ENCODE measurements at places on chromosomes 12 and 14.

DNA sequence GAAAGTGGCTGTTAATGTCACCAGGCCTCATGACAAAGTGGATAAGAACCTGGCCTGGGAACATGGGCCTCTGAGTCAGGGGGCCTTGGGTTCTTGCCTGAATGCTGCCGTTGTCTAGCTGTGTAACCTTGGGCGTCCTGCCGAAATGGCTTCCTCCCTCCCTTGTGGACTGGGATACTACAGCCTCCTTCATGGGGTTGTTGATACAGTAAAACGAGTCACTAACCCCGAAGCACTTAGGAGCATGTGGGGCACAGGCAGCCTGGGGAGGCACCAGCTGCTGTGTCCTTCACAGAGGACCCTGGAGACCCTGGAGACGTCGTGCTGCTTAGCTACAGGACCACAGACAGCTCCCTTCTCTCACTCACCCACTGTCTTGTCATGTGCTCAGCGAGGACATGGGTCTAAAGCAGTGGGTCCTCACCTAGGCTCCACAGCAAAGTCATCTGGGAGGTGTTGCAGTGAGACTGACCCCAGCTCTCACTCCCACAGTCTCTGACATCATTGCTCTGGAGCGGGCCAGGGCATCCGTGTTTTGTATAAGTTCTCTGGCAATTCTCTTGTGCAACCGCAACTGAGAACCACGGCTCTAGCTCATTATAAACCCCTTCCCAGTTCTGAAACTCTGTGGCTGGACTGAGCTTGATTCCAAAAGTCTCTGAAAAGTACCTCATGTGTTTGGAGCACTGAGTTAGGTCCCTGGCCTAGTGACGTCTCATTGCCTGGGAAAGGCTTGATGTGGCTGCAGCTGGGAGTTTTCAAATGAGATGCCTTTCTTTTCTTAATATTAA, 42.1 kb downstream of the SERPINA3 start:
- DNase-seq: no peak

DNA sequence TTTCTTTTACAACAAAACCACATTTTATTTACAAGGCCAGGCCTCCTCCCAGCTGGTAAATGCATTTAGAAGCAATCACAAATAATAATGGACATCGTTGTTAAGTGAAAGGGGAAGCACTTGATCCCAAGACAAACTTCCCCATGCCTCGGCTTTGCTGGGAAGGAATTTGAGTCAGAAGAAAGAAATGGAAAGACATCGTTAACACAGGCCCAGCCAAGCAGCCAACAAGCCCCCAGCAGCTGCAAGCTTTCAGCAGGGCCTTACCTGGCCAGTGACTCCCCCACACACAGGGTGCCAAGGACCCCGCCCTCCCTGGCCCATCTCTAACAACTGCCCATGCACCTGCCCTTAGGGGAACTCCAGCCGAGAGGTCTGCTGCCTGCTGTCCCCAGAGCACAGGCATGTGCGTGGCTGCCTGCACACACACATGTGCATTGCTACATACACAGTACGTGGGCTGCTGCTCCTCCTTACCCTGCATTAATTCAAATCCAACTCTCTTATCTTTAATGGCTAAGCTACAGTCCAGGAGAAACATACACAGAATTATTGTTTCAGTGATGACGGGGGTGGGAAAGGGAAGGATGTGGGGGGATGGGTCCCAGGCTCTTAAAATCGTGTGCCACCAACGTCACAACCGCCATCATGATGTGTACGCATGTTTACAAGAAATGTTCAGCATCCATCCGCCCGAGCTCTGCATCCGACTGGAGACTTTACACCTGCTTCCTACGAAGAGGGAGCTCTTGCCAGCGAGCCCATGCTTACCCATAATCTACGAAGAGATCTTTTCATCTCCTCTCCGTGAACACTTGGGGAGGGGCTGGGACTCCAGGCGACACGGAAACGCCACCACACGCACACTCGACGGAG, 9.8 kb downstream of the BCL11B start:
- no peak for DNase-seq

- DNase-seq: peak; percentile 95
Measured at GRCh38 chr12:103560604-103561101, 26.4 kb upstream of the STAB2 start.

- DNase-seq: no peak
Measured at GRCh38 chr12:77615332-77615731, 215.4 kb upstream of the NAV3 start.

DNA sequence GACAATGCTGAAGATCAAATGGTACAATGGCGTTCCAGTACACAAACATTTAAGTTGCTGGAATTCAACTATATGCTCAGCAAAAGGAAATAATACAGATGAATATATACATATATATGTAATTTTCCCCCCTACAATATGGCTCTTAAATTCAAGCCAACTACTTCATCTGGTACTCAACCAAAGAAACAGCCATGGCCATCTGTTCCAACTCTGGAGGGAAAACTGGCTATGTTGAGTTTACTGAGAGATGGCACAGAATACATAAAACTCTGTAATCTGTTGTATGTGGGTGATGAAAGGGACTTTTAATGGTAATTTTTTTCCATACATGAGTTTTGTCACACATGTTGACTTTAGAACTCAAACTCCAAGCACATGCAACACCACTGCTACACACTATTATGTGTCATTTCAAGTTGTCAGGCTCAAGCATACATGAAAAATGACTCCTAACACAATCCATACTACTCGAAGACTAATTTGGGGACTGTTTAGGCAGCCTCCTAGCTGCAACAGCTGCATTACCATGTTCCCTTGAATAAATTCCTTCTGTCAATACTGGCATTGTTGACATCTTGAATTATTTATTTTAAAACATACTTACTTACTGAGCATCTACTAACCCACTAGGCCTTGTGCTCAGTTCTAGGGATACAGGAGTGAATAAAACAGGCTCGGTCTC, 38.2 kb upstream of the MAP3K9 start:
- no peak for DNase-seq

DNA sequence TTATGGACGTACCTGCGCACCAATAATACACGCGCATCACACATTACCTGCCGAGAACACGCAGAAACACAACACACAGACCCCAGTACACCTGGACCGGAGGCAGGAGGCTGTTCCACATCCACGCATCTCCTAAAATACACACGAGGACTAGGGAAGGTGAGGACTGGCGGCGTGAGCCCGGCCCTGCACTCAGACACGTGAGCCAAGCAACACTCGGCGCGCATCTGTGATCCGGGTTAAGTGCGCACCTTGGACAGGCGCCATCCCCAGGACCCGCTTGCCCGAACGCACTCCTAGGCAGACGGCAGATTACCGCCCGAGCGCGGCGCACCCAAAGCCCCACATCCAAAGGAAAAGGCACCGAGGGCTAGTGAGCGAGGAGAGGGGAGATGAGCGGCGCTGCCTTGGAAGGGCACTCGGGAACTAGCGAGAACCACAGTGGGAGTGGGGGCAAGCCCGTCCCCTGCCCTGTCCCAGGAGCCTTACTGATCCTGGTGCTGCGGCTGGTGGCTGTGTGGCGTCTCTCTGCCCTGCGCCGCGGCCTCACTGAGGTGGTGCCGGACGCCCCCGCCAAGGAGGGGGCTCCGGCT, 417 bp downstream of the GLS2 start:
- DNase-seq: no peak

- DNase-seq: no peak
Measured at GRCh38 chr12:46628176-46628575, 197.6 kb downstream of the SLC38A4 start.

- no peak for DNase-seq
Measured at GRCh38 chr12:16913832-16914490, 308.0 kb upstream of the LMO3 start.

- no peak for DNase-seq
Measured at GRCh38 chr12:82870771-82871377, 184.2 kb downstream of the TMTC2 start.

DNA sequence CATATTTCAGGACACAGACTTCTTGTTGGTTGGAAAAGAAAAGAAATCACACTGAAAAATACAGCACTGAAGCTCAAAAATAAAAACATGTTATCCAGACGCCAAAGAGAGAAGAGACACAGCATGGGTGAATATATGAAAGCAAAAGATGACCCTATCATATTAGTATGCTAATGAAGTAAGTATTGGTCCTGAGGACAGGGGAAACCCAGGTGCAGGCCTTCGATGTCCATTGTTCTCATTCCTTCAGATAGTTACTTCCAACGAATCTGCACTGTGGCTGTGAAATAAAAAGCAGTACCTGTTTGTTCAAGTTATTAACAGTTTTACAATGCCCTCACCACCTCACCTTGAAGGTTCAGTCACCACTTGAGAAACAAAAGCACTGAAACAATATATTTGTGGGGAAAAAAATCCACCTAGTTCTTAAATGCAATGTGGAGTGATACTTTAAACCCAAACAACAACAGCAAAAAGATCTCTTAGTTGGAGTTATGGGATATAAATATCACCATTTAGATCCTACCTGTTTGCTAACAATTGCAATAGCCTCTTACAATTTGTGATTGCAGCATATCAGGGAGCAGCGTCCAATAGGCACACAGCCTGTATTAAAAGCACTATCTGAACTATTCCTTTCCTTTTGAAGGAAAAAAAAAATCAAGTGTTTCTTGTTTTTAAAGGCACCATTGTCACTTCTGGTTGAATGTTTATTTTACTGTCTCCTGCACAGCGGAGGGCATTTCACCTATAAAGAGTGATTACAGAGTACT, 188.1 kb downstream of the BCAT1 start:
- no peak for DNase-seq

- no peak for DNase-seq
Measured at GRCh38 chr14:98470663-98471062, 801.3 kb downstream of the BCL11B start.

DNA sequence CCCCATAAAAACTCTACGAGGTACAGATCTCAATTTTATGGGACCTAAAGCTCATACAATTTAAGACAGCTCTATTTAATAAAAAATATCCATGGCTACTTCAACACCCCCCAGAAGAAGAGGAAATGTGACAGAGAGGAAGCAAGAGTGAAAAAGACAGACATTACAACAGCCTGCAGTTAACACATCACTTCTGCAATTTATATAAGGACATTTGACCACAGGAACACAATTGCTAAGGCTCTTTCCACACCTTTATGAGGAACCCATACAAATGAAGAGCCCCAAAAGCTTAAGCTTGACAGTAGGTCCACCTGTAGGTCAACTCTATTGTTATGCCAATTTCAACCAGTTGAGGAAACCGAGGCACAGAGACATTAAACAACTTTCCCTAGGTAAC, 5.6 kb downstream of the OR10P1 start:
- DNase-seq: no peak

- no peak for DNase-seq
Measured at GRCh38 chr14:99628887-99629618, 15.9 kb upstream of the HHIPL1 start.

GRCh38 chr14:103030741-103031565, 26.4 kb downstream of the CDC42BPB start:
- DNase-seq: no peak

- DNase-seq: no peak
Measured at GRCh38 chr12:57865084-57865751, 18.7 kb upstream of the CTDSP2 start.

DNA sequence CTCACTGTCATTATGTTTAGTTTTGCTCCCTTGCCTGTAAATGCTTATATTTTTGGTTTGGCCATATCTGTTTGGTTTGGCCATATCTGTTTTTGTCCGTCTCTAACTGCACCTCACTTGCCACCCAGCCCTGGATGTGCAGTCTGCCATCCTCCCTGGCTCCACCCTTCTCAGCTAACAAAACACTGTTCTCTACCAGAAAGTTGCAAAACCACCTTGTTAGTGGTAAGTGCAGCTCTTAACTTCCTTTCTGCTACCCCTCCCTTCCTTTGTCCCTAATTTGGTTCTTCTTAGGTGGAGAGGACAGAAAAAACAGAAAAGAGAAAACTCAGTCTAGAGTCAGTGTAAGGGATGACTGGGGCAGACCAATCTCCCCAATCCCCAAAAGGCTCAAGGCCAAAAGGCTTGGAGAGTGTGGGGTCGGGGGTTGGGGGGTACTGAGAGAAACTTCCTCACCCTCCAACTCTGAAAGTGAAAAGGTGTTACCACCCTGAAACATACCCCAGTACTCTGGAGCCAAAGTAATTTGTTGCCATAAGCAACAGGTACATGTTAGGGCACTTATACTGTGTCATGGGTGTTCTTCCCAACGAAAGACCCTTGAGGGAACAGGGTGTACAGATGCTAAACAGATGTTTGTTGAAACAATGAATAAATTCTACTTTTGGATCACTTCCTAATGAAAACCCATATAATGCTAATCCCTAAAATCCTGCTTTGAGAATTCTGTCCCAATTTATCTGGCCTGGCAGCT, 5.0 kb downstream of the BIN2 start:
- DNase-seq: no peak

DNA sequence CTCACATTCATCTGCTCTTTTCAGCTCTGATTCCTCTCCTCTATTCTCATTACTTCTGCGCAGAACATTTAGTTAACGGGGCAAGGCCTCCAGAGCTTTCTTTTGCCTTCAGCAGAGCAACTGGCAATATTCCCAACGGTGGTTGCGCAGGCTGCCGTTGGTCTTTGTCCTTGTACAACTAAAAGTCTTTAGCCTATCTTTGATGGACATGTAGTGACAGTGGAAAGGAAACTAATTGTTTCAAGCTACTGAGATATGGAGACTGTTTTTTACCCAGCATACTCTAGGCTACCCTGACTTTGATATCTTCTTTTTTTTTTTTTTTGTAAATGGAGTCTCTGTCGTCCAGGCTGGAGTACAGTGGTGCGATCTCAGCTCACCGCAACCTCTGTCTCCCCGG, 12.6 kb downstream of the R3HDM2 start:
- no peak for DNase-seq

- no peak for DNase-seq
Measured at GRCh38 chr12:49922349-49923034, 18.8 kb upstream of the FAIM2 start.

GRCh38 chr14:94089479-94089878, 8.4 kb downstream of the IFI27L1 start:
- no peak for DNase-seq

GRCh38 chr12:49897276-49897675, 6.4 kb downstream of the FAIM2 start:
- DNase-seq: no peak

GRCh38 chr14:99548255-99548654, 55.8 kb downstream of the CCDC85C start:
- DNase-seq: no peak

GRCh38 chr12:121966959-121967358, 48.6 kb downstream of the CFAP251 start:
- no peak for DNase-seq

DNA sequence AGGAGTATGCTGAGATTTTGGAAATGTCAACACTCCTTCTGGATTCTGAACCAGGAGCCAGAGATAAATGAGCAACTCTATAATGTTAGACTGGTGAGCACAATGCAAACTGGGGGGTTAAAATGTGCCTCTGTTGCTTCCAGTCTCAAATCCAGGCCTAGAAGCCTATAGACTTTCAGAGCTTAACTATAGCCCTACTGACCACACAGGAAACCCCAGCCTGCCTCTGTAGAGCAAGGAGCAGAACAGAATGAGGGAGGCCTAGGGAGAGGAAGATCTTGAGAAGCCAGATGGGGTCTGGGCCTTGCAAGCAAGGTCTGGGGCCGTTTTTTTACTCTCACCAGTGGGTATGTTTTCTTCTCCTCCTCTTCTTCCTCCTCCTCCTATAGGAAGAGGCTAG, 225.4 kb upstream of the KITLG start:
- DNase-seq: no peak

- no peak for DNase-seq
Measured at GRCh38 chr14:101115652-101116051, 212.1 kb upstream of the RTL1 start.

- no peak for DNase-seq
Measured at GRCh38 chr12:58412461-58413060, 471.2 kb downstream of the ATP23 start.

- DNase-seq: no peak
Measured at GRCh38 chr12:123000578-123000977, 20.1 kb downstream of the ARL6IP4 start.
